ENCODE measurements at places on chromosomes 11 and 22.

- no peak for DNase-seq
Measured at GRCh38 chr11:47435687-47436086, 9.4 kb upstream of the PSMC3 start.

DNA sequence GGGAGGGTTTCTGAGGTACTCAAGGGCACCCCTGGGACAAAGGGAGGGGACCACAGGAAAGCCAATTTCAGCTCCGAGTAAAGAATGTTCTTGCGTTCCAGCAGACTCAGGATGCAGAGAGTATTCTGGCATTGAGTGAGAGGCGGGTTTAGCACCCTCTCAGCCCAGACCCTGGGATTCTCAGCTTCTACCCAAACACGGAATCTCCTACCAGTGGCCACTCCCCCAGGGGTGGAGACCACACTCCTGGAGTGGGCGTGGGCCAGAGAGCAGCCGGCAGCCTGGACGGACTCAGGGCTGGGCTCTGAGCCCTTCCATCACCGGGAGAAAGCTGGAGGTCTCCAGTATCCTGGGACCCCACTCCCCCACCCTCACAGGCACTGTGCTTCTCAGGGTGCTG, 26.1 kb upstream of the TTLL12 start:
- DNase-seq: no peak

DNA sequence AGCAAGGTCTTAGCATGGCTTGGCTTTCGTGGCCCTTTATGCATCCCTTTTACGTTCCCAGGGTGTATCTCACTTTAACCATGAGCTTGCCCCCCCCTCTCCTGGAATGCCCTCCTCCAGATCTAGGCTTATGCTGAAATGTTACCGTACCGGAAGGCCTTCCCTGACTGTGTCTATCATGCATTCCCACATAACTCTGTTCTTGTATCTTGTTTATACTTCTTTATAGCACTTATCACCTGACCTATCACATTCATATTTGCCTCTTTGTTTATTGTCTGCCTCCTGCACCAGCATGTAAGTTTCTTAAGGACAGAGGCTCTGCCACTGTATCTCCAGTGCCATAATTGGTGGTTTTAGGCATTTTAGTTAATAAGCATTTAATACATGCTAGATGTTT, 38.9 kb downstream of the PPFIBP2 start:
- DNase-seq: no peak

DNA sequence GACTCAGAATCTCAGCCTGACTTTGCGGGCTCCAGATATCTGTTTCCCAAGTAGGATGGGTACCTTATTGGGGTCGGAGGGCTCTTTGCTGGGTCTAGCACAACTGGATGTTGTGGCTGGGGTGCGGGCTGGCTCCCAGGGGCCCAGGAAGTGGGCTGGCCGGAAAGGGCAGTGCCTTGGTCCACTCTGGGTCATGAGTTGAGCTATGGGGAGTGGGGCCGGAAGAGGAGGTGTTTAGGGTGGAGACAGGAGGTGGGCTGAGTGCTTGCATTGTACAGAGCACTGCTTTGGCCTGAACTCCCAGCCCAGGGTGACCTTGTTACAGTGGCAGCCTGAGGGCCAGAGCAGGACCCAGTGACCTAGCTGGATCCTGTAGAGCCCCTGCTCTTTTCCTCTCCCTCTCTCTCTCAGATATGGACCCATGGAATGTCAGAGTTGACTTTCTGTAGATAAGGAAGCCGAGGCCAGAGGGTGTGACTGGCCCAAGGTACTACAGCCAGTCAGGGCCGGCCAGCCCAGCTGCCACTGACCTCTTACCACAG, 13.2 kb downstream of the PHLDB1 start:
- DNase-seq: no peak

DNA sequence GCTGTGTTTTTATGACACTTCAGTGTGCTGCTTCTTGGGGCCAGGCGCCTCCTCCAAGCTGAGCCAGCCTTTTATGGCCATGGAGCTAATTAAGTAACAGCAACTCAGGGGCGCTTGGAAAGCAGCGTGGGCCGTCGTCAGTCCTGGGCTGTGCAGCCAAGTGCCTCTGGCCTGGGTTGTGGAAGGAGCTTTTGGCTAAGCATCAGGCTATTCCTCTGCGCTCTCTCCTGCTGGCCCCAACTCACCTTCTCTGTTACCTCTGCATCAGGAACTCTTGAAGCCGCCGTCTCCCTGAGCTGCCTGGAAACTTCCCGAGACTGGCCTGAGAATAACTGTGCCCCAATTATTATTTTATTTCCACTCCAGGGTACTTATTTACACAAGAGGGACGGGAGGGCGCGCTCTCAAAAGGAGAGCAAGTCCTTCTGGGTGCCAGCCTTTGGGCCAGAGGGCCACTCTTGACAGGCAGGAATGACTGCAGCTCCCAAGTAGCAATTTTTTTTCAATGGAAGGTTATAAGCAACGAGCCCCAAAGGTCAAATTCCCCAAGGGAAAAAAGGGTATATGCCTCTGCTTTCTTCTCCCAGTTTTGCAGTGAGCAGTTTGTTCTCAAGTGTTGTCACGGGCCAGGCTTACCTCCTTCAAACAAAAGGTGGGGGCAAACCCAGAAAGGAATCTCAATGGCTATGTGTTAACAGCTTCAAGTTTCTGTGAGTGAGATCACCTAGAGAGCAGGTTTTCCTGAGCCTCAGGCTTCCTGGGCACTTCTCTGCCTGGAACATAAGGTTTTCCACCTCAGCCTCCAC, 38.5 kb upstream of the NAV2 start:
- DNase-seq: no peak

DNA sequence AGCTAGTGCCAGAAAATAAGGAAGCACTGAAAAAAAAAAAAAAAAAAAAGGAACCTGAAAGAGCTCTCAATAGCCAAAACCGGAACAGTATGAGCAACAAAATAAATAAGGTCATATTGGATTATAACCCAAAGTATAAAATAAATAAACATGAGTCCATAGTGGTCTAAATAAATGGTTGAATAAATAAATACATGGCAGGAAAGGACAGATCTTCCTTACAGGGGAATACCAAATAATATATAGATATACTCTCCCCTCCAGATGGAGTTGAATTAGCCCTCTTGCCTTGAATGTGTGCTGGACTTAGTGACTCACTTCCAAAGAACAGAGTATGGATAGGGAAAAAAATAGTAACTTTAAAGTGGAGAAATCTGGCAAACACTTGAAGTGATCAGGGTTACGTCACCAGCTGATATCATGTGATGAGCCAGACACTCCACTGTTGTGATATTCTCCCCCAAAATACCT, 14.3 kb upstream of the ARRB1 start:
- no peak for DNase-seq

DNA sequence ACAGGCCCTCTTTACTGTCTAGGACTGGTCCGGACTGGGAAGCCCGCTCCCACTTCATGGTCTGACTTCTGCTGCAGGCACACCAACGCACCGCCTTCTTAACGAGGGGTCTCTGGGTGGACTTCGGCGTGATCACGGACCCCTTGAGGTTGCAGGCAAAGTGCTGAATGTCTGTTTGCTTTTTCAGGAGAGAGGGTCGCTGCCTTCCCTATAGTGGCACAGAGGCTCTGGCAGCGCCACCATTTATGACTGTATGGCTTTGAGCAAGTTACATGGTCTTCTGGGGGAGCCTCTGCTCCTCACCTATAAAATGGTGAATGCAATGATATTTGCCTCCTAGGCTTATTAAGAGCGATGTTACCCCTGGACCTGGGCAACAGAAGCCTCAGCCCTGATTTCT, 1.4 kb upstream of the SCN4B start:
- no peak for DNase-seq

GRCh38 chr11:18987454-18988231, 48.4 kb upstream of the MRGPRX1 start:
- DNase-seq: no peak

DNA sequence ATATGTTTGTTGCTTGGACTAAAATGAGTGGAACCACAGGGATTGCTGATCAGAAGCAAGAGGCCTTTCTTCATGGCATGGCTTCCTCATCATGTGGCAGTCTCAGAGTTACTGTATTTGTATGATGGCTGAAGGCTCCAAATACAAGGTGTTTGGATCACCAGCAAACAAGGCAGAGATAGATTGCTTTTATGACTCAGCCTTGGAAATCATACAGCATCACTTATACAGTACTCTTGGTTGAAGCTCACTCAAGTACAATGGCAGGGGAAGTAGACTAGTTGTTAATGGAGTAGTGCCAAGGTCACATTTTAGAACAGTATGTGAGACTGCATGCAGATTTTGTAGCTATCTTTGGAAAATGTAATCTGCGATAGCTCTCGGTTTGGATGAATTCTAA, 16.6 kb downstream of the CAPRIN1 start:
- DNase-seq: no peak

DNA sequence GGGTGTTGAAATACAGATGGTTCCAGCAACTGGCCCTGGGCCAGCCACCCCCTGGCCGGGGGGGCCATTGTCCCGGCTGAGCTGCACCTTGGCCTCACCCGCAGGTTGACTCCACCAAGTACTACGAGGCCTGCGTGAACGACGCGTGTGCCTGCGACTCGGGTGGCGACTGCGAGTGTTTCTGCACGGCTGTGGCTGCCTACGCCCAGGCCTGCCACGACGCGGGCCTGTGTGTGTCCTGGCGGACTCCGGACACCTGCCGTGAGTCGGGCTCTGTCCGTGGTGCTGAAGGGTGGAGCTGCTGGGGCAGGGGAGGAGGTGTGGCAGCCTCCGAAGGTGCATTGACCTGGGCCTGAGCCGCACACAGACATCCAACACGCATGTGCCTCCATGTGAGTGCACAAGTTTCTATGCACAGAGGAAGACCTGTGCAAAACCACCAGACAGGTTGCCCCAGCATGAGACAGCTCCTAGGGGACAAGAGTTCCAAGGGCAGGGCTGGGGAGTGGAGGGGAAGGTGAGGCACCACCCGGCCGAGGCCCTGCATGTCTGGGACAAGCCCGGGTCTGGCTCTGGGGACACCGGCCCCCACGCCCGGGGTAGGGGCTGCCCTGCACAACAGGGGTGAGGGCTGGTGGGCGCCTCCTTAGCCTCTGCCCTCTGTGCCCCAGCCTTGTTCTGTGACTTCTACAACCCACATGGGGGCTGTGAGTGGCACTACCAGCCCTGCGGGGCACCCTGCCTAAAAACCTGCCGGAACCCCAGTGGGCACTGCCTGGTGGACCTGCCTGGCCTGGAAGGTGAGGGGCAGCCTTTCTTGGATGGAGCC, 16.1 kb downstream of the MUC5B start:
- DNase-seq: no peak

DNA sequence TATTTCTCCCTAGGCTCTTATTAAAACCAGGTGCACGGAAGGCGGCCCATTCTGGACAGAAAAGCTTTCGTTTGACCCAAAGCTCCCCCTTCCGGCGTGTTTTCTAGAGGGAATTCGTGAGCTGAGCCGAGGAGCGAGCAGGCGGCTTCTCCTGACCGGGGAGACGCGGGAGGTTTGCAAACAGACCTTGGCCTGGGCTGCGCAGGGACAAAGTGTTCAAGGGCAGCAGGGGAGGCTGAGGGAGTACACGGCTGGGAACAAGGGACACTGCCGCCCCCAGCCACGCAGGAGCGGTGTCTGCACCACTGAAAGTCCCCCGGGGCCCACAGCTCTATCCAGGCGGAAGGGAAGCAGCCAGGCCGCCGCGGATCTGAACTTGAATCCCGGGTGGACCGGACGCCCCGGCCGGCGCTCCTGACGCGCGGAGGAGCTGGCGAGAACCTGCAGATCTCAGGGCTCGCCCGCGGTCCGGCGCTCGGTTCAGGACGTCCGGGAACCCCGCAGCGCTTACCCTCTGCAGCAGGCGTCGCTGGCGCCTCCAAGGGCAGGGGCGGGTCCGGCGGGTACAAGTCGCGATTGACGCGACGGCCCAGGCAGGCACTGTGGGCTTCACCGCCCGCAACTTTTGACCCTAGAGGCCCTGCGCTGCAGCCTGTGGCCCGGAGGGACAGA, 101.9 kb downstream of the WT1 start:
- DNase-seq: no peak

GRCh38 chr11:8206251-8207079, 37.6 kb upstream of the RIC3 start:
- no peak for DNase-seq

DNA sequence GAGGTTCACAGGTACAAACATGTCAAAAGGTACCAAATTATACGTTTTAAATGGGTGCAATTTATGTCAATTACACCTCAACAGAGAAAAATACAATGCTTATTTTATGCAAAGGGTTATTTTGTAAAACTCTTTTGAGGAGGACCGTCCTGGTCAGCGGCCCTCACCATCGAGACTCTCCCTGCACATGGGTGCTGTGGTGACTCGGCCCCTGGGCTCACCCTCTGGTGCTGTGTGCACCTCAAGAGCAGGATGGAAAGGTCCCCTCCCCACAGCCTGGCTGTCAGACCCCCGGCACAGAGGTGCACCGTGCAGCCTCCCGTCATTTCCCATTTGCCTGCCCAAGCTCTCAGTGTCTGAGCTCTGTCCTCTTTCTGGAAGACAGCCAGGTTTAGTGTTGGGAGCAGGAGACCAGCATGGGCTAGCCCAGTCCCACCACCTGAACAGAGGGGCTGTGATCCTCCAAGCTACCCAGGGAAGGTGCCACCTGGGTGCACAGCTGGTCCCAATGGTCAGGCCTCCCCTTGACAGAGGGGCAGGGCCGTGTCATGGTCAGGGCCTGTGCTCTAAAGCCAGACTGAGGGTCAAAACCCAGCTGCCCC, 41.8 kb upstream of the PRODH start:
- no peak for DNase-seq

GRCh38 chr11:111882202-111882601, 2.9 kb downstream of the CFAP68 start:
- DNase-seq: no peak

- DNase-seq: no peak
Measured at GRCh38 chr22:28146401-28147314, 227.6 kb upstream of the PITPNB start.

GRCh38 chr11:118912742-118913410, 12.8 kb downstream of the BCL9L start:
- peak; percentile 16 for DNase-seq

- peak; percentile 41 for DNase-seq
Measured at GRCh38 chr11:119206511-119207414, 624 bp downstream of the CBL start.

- peak; percentile 21 for DNase-seq
Measured at GRCh38 chr11:60251485-60252212, 8.7 kb upstream of the MS4A4E start.

GRCh38 chr11:37978647-37979046, 1380.6 kb upstream of the RAG2 start:
- no peak for DNase-seq

DNA sequence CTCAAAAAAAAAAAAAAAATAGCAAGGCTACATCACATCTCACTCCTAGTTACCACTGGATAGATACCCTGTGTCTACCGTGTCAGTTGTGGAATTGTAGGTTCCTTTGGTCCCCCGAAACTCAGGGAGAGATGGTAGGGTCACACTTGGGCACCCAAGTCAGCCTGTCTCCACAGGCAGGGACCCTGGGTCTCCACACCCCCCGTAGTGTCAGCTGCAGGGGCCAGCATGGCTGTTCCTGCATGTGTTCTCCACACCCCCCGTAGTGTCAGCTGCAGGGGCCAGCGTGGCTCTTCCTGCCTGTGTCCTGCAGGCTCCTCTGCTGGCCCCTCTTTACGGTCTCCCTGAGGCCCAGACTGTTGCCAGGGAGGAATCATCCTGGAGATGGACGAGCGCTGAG, 282.1 kb downstream of the BRD1 start:
- no peak for DNase-seq
